ENCODE measurements at places on chromosomes 13 and 19.

DNA sequence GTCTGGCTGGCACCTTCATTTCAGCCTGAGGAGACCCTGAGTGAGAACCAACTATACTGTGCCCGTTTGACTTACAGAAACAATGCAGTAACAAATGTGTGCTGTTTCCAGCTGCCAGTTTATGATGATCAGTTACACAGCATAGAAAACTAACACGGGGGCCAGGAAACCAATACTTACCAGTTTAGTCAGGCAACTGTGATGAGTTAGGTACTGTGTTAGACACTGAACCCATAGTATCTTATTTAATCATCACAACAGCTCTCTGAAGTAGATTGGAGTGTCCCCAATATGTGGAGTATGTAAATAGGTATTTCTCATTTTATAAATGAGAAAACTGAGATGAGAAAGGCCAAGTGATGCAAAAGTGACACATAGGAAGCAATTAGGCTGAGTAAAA lies 620.9 kb upstream of the KLF12 start:
- DNase-seq, result no peak

GRCh38 chr13:111929036-111929616 lies 137.8 kb upstream of the SOX1 start:
- DNase-seq, result no peak

- peak; percentile 68 for DNase-seq
Observed at GRCh38 chr19:51698296-51698695, 5.2 kb downstream of the SPACA6 start.

GRCh38 chr13:109834973-109835720 lies 48.8 kb upstream of the IRS2 start:
- DNase-seq, result no peak

DNA sequence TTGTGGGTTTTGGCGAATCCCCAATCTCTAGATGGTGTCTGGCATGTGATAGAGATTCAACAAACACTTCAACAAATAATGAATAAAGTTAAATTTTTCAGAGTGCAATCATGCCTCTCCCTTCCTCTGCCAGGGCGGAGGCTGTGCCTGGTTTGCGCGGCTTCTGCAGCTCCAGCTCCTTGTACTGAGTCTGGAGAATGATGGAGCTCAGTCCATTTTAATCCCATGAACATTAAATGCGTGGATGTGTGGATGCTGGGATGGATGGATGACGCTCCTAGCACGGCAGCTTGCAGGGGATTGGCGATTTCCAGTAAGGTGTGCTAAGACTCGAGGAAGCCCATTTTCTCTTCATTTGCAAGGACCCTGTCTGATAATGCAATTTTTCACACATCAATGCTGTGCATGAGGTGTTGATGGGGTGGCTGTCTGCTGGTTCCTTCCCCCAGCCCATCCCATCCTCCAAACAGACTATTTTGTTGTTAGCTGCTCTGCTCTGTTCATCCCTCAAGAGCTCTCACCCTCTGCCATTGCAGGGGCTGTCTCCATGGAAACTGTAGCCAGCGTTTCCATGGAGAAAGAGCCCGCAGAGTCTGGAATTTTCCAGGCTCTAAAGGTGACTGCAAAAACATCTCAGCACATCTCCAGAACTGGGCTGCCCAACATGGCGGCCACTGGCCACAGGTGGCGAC lies 92.6 kb upstream of the PEG3 start:
- DNase-seq, result no peak

- no peak for DNase-seq
Observed at GRCh38 chr13:77448689-77449088, 86.8 kb upstream of the SCEL start.

DNA sequence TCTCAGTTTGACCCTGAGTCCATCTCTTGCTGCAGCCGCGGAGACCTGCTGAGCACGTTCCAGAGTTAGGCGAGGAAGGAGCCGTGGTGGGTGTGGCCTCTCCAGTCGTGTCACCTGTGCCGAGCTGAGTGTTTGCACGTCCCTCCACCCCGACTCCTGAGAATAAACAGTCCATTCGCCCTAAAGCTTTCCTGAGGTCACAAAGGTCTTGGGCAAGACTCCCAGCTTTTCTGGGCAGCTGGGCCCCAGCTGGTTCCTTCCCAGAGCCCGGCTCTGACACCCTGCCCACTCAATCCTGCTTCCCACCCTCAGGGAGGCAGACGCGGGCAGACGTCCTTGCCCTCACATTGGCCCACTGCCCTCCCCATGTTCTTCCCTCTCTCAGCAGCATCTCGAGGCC lies 142.2 kb downstream of the KCTD15 start:
- DNase-seq, result no peak

- DNase-seq, result peak; percentile 83
Observed at GRCh38 chr19:45526143-45526542, 18.9 kb downstream of the VASP start.

DNA sequence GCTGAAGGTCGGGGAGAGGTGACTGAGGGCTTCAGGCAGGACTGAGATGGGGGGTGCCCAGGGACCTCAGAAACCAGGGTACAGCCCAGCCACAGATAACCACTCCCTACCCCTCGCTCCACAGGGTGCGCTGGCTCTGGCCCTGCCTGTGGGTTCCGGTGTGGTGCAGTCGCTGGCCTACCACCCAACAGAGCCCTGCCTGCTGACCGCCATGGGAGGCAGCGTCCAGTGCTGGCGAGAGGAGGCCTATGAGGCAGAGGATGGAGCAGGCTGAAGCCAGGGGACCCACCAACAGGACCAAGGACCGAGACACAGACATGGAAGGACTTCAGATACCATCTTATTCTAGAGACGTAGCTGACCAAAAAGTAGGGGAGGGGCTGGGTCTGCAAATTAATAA lies 6.3 kb downstream of the DHPS start:
- DNase-seq, result no peak

DNA sequence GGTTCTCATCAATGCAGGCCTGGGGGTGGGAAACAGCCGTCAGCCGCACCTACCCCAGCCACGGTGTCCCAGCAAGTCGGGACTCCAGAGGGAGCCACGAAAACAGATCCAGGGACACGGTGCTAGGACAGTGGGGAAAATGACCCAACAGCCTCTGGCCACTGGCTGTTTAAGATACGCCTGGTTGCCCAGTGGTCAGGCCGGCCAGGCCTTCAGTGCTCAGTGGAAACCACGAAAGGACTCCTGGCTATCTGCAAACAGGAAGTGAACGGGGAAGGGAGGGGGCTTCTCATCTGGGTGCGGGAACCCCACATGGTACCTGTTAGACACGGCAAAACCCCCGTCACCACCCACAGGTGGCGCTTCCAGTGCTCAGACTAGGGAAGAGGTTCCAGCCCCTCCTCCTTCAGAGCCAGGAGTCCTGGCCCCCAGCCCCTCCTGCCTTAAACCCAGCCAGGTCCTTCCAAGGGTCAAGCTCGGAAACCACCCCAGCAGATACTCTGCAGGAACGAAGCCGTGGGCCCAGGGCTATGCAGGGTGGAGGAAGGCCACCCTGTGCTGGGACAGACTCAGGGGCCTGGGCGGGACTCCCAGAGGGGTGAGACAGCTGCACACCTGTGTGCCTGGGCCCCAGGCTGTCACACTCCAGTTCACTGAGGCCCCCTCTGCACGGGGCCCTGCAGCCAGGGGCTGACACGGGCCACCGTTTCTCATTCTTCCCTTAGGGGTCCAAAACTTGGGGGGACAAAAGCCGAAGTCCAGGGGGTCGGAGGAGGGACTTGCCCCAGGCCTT lies 4.5 kb downstream of the PPP1R12C start:
- no peak for DNase-seq

DNA sequence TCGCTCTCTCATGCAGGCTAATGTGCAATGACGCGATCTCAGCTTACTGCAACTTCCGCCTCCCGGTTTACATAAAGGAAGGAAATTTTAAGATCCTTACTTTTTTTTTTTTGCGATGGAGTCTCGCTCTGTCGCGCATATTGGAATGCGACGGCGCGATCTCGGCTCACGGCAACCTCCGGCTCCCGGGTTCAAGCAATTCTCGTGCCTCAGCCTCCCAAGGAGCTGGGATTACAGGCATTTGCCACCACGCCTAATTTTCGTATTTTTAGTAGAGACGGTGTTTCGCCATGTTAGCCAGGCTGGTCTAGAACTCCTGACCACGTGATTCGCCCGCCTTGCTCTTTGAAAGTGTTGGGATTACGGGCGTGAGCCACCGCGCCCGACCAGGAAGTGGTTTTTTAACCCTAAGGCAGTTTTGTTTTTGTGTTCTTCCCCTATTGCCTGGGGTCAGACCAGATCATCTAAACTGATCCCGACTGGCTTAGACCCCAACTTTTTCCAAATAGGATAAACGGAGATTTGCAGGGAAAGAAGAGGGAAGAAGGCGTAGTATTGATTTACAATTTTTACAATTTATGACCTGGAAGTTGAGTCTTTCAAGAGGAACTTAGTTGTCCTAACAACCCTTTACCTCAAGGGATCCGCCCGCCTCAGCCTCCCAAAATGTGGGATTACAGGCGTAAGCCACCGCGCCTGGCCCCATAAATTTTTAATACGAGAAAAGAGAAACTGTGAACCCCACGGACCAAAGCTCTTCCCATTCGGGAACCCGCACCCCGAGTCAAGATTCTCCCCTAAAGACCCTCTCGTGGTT lies 142.0 kb downstream of the ZNF737 start:
- no peak for DNase-seq

- DNase-seq, result no peak
Observed at GRCh38 chr19:18070181-18070580, 16.6 kb downstream of the IL12RB1 start.

DNA sequence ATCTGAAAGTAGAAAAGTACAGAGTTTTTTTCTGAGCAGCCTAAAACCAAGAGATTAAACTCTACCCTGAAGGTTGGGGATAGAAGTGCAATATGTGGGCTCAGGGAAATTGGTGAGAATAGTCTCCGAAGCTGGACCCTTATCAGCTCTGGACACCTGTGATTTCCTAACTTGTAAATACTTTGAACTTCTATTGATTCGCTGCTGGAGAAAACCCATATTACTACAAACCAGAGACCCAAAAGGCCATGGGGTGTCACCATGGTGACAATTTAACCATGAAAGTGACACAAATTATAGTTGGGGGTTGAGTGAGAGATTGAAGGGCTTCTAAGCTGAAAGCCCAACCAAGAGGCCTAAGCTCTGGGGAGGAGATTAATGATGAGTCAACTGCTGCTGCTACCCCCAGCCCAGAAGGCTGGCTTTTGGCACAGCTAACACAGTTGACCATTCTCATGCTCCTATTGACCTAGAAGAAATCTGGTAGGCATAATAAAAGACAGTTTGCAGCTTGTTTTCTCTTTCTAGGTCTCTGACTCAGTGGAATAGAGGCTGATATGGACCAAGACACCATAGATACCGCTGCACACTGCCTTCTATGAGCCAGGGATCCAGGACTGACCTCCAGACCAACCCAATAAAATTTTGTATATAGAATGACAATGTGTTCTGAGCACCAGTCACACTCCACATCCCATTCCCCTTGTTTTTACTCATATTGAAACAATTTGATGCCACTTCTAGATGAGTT lies 131.9 kb upstream of the FNDC3A start:
- DNase-seq, result no peak

- DNase-seq, result no peak
Observed at GRCh38 chr13:20230913-20231838, 943 bp downstream of the GJB6 start.

DNA sequence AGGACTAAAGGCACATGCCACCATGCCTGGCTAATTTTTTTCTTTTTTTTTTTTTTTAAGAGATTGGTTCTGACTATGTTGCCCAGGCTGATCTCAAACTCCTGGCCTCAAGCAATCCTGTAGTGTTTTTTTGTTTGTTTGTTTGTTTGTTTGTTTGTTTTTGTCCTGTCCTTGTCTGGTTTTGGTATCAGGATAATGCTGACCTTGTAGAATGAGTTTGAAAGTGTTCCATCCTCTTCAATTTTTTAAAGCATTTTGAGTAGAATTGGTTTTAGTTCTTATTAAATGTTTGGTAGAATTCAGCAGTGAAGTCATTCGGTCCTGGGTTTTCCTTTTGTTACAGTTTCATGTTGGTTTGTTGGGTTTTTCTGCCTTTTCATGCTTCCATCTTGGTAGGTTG lies 19.2 kb downstream of the CEACAM4 start:
- no peak for DNase-seq
